H1 (cell line): ENCODE measurements at places on chromosomes 6 and 20.

DNA sequence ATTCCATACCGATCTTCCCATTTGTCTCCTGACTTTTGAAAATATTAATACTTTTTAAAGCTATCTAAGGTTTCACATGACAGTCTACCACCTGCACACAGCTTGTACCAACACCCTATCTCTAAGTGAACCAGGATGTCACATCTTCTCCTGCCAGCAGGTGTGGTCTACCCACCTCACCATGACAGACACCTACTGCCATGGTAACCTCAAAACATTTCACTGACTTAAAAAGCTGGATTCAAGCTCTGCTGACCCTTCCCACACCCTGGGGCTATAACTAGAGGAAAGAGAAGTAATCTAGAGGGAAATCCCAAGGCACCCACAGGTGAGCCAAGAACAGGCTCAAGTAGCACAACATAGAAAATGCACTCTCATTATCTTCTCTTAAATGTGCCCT, 1.2 kb downstream of the SLC17A3 start:
- no peak for DNase-seq

- no peak for DNase-seq
Observed at GRCh38 chr20:2304180-2304579, 8.4 kb downstream of the TGM3 start.

DNA sequence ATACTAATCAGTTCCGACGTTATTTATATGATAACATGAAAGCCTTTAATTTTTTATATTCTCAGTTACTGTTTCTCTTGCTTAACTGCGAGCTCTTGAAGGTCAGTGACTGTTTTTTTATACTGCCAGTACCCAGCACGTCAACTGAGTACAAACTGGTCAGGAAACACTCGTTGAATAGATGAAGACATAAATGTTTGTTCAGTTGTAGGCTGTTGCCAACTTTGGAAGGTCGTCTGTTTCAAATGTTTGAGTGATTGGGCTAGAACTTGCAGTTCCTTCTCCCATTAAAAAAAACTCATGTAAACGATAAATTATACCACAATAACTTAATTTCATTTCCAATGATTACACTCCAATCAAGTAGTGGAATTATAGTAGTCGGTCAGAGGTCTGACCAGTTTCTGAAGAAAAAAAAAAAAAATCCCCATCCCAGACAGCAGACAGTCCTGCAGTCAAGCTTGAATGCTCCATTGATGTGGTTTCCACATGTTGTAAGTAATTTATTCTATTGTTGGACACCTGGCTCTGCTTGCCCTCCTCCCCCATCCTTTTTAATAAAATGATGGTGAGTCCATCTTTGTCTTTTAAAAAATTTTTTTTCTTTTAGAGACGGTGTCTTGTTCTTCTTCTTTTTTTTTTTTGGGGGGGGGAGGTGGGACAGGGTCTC, 81.1 kb downstream of the SASH1 start:
- no peak for DNase-seq

DNA sequence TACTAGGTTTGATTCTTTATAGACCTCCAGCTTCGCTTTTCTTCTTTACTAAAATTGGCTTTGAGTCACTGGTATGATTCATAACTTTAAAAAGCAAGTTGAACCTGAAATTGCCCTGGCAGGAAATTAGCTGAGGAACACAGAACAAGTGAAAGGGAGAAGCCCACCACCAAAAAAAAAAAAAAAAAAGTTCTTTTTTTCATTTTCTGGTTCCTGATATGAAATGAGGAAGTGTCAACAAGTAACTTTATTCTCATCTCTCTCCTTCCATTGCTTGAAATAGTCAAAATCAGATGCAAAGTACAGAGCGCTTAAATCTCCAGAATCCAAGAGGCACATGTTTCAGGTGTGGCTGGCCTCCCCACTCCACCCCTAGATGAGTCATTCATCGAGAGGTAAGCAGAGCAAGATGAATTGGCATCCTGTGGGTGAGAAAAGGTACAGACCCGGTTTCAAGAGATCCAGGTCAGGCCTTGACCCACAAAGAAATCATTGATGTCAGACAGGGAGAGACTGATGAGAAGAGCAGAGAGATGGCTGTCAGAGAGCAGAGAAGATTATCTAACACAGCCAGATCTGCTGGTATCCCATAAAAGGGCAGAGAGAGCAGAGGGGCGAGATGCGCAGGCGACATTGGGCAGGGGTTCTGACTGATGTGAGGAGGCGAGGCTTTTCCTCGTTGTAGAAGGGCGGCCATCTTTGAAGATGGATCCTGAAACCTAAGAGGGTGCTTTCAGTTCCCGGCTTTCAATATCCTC, 54.8 kb upstream of the MBOAT1 start:
- no peak for DNase-seq

DNA sequence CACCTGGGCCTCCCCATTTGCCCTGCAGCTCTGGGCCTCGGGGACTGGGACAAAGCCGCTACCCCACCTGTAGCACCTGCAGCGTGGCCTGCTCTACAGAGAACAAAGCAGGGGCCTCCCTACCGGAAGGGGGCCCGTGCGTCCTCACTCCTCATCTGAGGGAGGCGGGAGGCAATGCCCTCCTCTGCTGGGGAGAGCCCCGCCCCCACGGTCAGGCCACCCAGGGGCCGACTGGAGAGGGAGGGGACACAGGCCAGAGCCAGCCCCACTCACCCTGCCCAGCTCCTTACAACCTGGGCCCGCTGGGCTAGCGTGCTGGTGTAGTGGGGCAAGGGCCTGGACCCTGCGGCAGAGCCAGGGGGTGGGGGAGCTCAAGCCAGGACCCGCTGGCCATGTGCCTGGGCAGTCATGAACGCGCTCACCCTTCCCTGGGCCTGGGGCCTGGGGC, 8.0 kb downstream of the LAMA5 start:
- DNase-seq: no peak

- no peak for DNase-seq
Observed at GRCh38 chr6:121912905-121913304, 477.5 kb downstream of the GJA1 start.

GRCh38 chr6:164756142-164756541, 553.3 kb downstream of the C6orf118 start:
- no peak for DNase-seq

- peak; percentile 98 for DNase-seq
Observed at GRCh38 chr6:136289579-136290409, at the start of gene BCLAF1. Gene BCLAF1 (minus strand): TSS chr6:136289846. CDS start chr6:136279866, 9,980 bp downstream.

GRCh38 chr6:37793067-37793466, 26.5 kb upstream of the ZFAND3 start:
- DNase-seq: no peak

GRCh38 chr20:59221049-59221706, 57.6 kb downstream of the ZNF831 start:
- no peak for DNase-seq

DNA sequence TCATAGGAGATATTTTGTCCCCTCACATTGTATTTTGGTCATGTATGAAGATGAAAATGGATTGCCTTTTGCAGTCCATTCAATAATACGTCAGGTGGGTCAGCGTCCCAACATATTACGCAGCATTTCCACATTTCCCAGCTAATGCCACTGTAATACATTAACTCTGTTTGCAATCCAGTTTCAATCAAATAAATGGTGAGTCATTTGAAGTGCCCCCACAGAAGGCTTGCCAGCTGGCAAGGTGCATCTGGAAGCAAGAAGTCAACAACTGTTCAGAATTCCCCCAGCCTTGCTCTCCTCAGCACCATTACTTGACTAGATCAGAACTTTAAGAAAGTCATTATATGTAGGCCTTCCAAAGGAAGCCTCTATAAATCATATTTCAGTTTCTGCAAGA, 50.4 kb downstream of the PHACTR1 start:
- DNase-seq: no peak

DNA sequence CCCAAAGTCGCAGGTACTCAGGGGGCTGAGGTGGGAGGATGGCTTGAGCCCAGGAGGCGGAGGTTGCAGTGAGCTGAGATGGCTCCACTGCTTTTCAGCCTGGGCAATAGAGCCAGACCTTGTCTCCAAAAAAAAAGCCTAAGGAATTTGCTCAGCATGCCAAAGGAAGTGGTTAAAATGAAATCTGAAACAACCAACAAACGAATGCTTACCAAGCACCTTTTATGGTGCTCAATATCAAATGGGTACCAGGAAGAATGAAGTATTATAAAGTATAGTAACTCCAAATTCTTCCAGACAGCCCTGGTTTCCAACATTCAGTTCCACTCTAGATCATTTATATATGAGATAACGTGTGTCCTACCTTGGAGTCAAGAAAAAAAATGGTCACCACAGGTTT, 14.0 kb downstream of the GMDS start:
- DNase-seq: no peak

- no peak for DNase-seq
Observed at GRCh38 chr6:82017288-82017687, 230.3 kb downstream of the IBTK start.

DNA sequence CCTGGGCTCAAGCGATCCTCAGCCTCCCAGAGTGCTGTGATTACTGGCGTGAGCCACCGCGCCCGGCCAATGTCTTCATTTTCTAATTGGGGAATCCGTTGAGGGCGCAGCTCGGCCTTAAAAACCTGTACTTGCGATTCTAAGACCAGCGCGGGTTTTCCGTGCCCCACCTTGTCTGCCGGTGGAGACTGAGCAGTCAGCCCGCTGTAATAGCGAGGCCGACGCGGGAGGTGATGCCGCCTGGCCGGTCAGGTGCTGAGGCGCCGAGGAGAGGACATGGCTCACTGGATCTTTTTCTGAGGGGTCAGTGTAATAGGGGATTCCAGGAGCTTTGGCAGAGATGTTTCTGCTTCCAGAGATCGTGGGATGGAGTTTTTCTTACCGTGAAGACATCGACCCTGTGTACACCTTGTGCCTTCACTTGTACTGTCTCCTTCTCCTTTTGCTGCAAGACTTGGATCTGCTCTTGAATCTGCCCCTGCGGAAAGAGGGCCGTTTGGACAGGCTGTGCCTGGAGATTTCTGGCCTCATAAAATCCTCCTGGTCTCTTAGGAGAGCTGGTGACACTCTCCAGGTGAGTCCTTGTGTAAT, 1.5 kb downstream of the TRIM31 start:
- no peak for DNase-seq

- DNase-seq: no peak
Observed at GRCh38 chr6:94270091-94270948, 851.0 kb upstream of the EPHA7 start.

DNA sequence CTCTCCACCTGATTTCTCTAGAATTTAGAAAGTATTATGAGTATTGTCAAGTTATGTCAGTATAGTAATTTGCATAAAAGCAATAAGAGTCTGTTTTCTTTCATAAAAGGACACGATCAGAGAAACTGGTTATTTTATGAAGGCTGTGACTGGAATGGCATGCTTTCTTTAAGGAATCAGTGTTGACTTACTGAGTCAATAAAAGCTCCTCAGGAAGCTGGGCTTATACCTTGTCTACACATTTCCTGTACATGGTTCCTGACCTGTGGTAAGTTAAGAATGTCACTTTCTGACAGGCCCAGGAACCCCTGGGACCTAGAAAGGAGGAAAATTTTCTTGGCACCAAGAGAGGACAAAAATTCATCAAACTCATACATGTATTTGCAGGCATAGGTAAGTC, 1224.0 kb upstream of the ADGRB3 start:
- no peak for DNase-seq

DNA sequence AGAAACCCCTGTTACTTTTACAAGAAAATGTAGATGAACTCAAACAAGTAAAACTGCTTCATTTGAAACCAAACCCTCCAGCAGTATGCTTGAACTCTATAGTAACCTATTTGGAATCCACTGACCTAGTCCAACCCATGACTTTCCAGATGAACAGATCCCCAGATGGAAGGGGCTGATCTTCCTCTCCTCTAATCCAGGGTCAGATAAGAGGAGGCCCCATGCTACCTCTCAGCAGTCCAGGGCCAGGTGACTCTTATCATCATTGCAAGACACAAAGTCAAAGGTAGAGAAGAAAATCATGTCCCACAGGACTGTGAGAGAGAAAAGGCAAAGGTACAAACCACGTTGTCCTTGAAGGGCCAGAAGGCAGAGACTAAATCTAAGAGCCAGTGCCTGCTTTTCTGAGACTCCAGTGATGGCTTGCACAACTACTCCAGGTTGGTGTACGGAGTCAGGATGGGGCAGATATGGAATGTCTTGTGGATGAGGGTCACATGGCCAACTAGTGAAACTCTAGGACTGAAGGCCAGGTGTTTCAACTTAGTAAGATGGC, 81.4 kb upstream of the MYLIP start:
- DNase-seq: no peak

DNA sequence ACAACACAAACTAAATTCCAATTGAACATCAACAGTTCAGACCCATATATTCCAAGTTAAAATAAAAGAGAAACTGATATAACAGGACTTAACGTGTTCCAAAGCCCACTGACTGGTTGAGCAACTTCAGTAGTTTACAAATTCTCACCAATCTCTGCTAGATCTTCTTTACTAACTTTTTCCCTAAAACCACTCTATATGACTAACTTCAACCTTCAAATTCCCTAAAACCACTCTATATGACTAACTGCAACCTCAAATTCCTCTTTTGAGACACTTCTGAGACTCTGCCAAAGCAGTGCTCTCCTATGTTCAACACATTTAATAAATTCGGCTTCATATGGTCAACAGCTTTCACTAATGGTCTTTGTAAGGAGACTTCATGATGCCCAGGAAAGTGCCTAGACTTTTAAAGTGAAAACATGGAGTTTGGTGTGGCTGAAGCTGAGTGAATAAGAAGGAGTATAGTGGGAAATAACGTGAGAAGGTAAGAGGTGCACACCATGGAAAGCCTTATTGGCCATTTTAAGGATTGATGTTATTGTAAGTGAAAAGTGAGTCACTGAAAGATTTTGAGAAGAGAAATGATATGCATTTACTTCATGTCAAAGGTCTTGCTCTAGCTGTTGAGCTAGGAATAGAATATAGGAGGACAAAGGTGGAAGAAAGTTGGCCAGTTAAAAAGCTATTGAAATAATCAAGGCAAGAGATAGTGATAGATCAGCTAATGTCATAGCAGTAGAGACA, 134.0 kb upstream of the HCRTR2 start:
- no peak for DNase-seq

- no peak for DNase-seq
Observed at GRCh38 chr6:56716229-56716628, 73.5 kb upstream of the DST start.

- no peak for DNase-seq
Observed at GRCh38 chr6:26059941-26060340, 27.3 kb upstream of the HFE start.

GRCh38 chr20:63499338-63499969, 571 bp upstream of the EEF1A2 start:
- DNase-seq: no peak

GRCh38 chr6:121573481-121573880, 138.0 kb downstream of the GJA1 start:
- DNase-seq: no peak

DNA sequence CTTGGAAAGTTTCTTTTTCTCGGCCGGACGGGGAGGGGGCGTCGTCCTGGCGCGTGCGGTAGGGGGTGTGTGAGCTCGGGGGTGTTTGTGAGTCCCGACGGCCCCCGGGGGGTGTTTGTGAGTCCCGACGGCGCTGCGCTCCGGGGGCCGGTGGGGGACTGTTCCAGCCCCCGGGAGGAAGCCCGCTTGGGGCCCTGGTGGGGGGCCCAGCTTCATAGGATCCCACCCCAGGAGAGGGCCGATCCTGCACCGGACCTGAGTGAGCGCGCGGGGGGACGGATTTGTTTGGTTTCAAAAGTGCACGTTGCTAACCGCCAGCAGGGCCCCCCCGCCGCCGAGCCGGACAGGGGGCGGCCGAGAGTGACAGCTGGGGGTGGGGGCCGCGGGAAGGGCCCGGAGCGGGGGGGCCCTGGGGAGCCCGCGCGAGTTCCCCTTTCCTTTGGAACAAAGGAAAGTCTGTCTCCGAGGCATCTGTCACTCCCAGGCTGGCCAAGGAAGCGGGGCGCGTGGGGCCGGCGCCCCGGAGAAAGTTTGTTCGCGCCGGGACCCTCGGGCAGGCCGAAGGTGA, 485 bp downstream of the TGIF2 start:
- no peak for DNase-seq
